ENCODE measurements at places on chromosomes 5 and 9.
A peak's percentile ranks its signal among the peaks of the same experiment; 100 is the strongest.

DNA sequence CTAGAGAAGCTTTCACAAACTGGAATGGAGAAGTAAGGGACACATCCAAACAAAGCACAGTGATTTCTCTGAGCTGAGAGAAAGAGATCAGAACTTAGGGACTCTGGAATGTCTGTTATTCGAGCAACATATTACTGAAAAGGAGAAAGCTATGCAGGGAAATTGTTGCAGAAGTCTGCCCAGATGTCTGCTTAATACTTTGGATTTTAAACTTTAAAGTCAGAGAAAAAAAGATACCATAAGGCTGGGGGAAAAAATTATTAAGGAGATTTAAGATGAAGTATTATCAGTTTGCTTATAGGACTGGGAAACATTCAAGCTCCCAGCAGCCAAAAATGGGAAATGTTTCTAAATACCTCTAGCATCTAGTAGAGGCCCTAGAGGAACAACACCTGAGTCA, 803.9 kb downstream of the TAF11L14 start:
- no peak for DNase-seq

- DNase-seq, result no peak
These were observed 40.2 kb downstream of the PDE6A start for GRCh38 chr5:149904293-149904886.

GRCh38 chr9:130663258-130663976, 977 bp upstream of the PRDM12 start:
- no peak for DNase-seq

DNA sequence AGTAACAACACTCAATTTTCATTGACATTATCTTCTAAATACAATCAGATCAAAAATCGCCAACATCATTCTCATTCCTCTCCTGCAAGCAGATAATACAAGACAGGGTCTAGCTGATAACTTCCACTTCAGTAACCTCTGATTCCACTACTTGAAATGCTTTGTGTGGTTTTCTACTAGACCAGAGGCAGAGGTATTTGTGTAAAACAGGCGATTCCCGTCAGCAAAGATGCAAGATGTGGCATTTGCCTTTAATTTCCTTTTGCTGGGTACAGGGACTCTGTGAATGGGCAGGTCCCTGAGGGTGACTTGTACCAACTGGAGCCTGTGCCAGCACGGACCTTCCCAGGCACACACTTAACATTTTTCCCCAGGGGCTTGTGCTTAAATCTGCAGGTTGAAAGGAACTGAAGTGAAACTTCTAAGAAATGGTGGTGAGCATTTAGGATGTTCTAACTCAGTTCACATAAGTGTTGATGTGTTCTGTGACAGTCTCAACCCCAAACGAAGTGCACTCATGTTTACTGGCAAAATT, 625.5 kb upstream of the WWC1 start:
- DNase-seq, result no peak

DNA sequence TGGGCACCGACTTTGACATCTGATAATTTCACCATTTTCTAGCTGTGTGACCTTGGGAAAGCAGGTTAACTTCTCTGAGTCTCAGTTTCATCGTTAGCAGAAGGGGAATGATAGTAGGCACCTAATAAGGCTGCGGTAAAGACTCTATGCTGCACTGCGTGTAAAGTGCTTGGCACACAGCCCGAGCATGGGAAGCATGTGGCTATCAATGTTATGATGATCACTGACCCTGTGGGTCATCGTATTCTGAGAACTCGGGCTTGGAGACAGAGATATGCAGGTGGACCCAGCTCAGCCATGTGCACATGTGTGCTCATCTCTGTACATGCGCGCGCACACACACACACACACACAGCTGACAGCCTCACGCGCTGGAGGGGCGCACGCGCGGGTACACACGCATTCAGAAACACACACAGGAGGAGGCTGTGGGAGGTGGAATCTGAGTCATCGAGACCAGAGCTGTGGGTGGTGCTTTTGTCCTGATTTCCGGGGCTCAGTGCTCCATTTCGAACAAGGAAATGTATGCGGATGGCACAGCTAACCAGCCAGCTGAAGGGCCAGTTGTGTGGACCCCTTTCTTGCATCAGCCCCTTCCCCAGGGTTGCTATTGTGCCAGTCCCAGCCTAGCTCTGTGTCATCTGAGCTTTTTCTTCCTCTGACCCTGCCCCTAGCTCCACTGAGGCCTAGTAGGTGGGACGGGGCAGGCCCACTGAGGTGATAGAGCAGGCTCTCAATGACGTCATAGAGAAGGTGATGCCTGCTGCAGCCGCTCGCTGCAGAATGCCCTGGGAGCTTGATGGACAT, 11.1 kb upstream of the ARAP3 start:
- DNase-seq, result no peak

DNA sequence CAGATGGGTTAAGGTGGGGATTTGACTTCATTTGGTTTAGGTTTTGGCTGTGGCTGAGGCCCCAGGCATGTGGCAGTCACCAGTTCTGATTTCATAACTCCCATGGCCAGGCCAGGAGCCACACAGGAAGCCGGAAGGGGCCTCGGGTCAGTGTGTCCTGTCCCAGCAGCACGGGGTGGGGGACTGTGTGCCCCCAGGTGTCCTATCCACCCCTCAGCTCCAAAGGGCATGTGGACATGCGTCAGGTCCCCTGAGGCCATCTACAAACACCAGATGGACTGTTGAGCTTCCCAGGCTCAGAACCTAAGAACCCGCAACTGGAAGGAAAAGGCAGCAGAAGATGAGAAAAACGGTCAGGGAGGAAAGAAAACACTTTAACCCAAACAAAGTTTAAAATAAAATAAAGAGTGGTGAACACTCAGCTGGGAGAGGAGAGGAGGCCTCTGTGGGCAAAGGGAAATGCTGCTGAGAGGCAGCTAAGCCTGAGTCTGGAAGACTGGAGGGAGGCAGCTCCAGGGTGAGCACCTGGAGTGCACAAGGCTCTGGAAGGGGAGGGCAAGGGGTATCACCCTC, 260.8 kb downstream of the AUH start:
- no peak for DNase-seq

- DNase-seq, result no peak
These were observed 23.7 kb downstream of the CCDC171 start for GRCh38 chr9:15576350-15577050.

- DNase-seq, result peak; percentile 11
These were observed 50.9 kb upstream of the DMRTA1 start for GRCh38 chr9:22395687-22396141.

DNA sequence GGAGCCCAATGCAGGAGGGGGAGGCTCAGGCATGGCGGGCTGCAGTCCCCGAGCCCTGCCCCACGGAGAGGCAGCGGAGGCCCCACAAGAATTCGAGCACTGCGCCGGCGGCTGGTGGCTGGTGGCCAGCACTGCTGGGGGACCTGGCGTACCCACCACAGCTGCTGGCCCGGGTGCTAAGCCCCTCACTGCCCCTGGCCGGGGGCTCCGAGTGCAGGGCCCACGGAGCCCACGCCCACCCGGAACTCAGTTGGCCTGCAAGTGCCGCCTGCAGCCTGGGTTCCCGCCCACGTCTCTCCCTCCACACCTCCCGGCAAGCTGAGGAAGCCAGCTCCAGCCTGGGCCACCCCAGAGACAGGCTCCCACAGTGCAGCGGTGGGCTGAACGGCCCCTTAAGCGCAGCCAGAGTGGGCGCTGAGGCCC, 780.3 kb downstream of the DTWD2 start:
- no peak for DNase-seq

- DNase-seq, result no peak
These were observed 35.9 kb upstream of the PWWP2A start for GRCh38 chr5:160155017-160155750.

DNA sequence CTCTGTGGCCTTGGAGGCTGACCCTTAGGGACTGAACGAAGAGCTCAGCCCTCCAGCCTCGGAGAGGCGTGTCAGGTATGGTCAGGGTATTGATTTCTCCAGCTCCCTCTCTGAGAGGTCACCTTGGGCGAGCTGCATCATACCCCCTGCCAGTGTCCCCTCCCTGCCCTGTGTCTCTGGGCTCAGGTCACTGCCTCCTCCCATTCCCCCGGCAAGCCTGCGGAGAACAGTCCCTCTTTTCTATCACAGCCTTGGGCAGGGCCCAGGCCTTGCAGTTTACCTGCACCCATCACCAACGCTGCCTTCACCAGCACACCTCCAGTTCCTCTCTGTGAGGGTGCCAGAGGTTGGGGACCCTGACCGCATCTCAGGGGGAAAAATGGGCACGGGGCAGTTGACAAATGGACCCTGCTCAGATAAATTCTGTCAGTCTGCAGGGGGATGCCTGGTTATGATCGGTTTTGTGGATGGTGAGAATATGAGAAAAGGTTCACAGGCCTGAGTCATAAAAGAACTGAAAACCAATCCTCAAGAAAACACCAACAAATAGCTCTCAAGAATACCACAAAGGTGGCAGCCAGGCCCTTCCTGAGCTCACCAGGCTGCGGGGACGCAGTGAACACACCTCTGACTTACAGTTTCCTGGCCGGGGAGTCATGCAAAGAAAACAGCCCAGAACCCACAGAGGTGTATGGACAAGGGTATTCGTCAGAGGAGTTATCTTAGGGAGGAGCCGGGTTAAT, 24.7 kb upstream of the RXRA start:
- DNase-seq, result no peak

DNA sequence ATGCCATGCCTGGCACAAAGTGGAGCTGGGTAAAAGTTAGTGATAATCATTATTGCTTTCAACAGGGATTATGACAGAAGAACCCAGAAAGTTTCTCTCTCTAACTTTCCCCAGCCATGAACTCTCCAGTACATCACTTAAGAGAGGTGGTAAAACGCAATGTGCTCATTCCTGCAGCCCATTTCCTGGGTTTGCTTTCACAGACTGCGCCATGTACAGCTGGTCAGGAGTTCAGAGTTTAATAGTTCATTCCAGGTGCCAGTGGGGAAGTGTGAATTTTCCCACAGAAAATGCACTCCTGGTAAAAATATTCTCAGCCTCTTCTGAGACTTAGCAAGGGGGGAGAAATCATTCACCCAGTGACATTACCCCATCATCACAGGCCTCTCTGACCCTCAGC, 35.5 kb downstream of the ADAM19 start:
- DNase-seq, result no peak

GRCh38 chr5:159518371-159518770, 188.1 kb upstream of the IL12B start:
- peak; percentile 67 for DNase-seq

- no peak for DNase-seq
These were observed 5.8 kb downstream of the OTP start for GRCh38 chr5:77632526-77633206.

DNA sequence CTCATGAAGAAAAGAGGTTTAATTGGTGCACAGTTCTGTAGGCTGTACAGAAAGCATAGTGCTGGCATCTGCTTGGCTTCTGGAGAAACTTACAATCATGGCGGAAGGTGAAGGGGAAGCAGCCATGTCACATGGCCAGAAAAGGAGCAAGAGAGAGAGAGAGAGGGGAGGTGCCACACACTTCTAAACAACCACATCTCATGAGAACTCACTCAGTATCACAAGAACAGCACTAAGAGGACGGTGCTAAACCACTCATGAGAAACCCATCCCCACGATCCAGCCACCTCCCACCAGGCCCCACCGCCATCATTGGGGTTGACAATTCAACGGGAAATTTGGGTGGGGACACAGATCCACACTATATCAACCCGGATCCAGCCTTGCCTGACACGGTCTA, 28.8 kb upstream of the IER5L start:
- DNase-seq, result no peak

DNA sequence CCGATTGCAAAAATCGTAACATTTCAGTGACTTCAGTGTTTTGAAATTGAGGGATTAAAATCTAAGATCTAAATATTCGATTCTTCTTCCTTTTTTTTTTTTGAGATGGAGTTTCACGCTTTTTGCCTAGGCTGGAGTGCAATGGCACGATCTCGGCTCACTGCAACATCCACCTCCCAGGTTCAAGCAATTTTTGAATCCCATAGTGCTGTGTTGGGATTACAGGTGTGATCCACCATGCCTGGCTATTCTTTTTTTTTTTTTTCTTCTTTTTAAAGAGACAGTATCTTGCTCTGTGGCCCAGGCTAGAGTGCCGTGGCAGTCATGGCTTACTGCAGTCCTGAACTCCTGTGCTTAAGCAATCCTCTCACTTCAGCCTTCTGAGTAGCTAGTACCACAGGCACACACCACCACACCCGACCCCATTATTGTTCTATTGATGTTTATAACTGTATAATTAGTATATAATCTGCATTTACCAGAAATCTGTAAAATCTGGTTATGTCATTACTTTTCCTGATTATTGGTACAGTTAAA, 42.7 kb downstream of the NSD1 start:
- DNase-seq, result no peak

DNA sequence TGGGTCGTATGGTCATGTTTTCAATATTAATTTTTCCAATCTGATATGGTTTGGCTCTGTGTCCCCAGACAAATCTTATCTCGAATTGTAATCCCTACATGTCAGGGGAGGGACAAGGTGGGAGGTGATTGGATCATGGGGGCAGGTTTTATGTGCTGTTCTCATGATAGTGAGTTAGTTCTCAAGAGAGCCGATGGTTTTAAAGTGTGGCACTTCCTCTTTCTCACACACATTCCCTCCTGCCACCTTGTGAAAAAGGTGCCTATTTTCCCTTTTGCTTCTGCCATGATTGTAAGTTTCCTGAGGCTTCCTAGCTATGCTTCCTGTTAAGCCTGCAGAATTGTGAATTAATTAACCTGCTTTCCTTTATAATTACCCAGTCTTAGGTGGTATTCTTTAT, 309.1 kb upstream of the GRIN3A start:
- no peak for DNase-seq

- DNase-seq, result peak; percentile 3
These were observed 482.3 kb downstream of the SPOCK1 start for GRCh38 chr5:137016783-137017324.

GRCh38 chr9:33703430-33704102, 91.8 kb upstream of the PRSS3 start:
- DNase-seq, result no peak

GRCh38 chr9:99814359-99814758, 7.3 kb upstream of the NR4A3 start:
- DNase-seq, result no peak

- no peak for DNase-seq
These were observed 4.5 kb upstream of the ICE1 start for GRCh38 chr5:5418006-5418405.

DNA sequence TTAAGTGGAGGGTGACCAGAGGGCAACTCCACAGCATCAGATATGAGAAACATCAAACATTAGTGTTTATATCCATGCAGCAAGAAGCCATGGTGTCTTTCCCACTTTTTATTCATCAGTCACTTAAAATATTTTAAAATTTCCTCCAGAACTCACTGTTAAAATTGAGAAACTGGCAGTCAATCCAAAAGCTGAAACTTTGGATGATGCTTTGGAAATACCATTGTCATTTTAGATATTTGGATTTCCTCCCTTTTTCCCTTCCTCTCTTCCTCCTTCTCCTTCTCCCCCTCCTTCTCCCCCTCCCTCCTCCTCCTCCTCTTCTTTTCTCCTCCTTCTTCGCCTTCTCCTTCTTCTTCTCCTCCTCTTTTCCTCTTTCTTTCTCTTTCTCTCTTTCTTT, 33.1 kb upstream of the NTRK2 start:
- no peak for DNase-seq

GRCh38 chr9:7967851-7968250, 168.3 kb upstream of the DMAC1 start:
- DNase-seq, result no peak

DNA sequence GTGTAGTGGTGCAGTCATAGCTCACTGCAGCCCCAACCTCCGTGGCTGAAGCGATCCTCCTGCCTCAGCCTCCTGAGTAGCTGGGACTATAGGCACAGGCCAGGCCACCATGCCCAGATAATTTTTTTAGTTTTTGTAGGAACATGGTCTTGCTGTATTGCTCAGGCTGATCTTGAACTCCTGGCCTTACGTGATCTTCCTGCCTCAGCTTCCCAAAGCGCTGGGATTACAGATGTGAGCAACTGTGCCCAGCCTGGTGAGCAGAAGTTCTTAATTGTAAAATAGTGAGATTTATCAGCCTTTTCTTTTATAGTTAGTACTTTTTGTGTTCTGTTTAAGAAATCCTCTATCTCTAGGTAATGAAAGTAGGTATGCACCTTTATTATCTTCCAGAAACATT, 42.5 kb downstream of the NUP214 start:
- DNase-seq, result no peak

Data from AG10803 (cell line).